ENCODE measurements at places on chromosomes 5 and 9.
A peak's percentile ranks its signal among the peaks of the same experiment; 100 is the strongest.

DNA sequence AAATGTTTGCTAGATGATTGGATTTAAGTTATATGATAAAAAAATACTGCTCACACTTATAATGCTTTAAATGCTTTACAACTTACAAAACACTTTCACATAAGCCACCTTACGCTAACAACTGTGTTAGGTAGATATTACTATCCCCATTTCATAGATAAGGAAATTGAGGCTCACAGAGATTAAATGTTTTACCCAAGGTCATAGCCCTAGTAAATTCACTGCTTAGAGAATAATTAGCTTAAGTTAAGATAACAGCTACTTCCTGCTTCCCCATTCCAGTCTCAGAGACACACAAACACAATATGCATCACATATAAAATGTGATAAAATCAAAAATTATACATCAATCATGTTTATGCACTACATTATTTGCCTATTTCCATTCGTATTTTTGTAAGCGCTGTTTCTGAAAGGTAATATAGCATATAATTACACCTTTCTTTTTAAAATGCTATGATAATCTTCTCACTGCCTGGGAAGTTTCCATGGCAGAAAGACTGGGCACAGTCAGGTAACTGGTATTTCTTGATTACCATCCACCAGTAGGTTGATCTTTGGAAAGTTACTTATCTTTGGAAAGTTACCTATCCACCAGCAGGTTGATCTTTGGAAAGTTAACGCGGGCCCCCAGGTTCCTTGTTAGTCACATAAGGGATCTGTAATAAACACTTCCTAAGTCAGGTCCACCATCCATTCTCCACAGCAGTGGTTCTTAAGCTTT lies 101.1 kb downstream of the NFIB start:
- no peak for DNase-seq

GRCh38 chr5:172380987-172381643 lies 73.2 kb downstream of the SH3PXD2B start:
- DNase-seq, result no peak

DNA sequence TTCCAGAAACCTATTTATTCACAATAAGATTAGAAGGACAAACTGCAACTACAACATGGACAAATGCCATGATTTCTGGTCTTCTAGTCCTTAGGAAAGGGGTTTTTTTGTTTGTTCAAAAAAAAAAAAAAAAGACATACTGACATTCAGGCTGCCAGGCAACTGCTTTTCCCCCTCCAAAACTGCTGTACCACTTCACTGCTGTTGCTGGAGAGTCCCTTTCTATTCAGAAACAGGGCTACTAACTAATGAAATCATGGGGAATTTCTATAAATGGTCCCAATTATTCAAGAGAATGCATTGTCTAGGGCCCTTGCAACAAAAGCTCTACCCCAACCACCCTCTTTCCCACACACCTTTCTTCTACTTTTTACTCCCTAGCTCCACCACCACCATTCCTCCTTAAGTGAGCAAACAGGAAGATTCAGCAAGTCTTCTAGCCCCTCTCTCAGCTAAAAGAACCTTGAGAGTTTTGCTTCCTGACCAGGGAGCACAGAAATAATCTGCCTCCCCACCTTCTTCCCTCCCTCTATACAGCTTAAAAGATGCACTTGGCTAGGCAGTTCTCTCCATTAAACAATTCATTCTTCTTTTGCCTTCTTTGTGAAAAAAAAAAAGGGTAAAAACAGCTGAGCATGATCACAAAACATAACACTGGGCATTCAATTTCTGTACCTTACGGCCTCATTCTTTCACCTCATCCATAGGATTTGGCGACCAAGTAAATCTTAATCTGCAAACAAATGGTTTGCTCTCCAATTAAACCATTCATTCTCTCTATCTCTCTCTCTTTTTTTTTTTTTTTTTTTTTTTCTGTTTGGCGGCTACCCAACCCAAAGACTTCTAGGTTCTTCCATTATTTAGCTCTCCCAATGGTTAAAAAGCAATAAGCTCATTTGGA lies 13.8 kb downstream of the ZNF608 start:
- DNase-seq, result no peak

GRCh38 chr5:152593388-152593787 lies 188.3 kb upstream of the NMUR2 start:
- DNase-seq, result no peak

GRCh38 chr9:80485420-80486250 lies 913.9 kb downstream of the TLE4 start:
- no peak for DNase-seq

- no peak for DNase-seq
Observed at GRCh38 chr9:75811692-75812091, 78.8 kb upstream of the PCSK5 start.

DNA sequence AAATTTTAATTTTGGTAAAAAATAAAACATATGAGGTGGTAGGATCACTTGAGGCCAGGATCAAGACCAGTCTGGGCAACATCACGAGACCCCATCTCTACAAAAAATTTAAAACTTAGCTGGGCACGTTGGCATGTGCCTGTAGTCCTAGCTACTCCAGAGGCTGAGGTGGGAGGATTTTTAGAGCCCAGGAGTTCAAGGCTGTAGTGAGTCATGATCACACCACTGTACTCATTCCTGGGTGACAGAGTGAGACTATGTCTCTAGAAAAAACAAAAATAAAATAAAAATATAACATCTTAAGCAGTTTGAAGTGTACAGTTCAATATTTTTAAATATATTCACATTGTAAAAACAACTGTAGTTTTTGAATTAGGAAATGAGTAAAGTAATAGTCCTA lies 108.3 kb downstream of the SMIM15 start:
- DNase-seq, result no peak

DNA sequence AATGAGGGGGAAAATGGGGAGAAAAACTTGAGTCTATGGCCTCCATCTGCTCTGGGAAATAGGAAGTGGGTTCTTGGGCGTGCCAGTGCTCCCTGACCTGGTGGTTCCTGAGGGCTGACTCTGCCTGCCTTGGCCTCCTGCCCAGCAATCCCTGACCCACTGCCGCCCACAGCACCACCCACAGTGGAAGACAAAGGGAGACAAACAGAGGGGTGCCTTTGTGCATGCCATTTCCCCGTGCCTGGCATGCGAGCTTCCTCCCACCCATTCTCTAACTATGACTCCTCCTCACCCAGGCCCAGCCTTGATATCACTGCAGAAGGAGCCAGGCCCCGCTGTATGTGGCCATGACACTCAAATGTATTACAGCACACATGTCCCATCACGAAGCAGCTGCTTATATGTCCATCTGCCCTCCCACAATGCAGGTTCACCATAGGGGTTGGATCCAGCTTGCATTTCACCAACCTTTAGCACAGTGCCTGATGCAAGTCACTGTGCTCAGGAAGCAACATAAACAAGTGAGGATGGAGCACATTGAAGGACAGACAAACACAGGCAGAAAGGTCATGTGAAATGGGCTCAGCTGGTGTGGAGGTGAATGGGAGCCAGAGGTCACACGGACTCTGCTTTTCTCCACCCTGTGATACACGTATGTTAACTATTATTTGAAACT lies 84.4 kb downstream of the ADRB2 start:
- DNase-seq, result no peak

DNA sequence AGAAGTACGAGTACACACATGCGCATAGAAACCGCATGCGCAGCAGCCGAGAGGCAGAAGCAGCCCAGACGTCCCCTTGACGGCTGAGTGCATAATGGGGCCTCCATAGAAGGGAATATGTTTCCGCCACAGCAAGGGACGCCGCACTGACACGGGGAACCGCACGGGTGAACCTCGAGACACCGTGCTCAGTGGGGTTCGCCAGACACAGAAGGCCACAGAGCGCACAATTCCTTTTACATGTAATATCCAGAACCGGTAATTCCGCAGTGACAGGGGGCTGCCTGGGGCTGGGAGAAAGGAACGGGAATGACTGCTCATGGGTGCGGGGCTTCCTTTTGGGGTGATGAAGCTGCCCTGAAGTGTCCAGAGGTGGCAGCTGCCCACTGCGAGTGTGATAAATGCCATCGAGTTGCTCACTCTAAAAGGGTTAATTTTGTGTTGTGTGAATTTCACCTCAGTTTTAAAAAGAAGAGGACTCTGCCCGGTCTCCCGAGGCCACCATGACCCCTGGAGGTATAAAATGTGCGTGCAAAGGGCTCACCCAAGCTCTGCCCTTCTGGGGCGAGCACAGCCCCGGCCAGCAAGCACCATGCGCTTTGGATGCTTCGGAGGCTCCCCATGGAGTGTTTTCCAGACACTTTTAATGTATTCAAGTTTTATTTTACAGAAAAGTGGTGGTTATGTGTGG lies 29.7 kb downstream of the MRPL36 start:
- no peak for DNase-seq

DNA sequence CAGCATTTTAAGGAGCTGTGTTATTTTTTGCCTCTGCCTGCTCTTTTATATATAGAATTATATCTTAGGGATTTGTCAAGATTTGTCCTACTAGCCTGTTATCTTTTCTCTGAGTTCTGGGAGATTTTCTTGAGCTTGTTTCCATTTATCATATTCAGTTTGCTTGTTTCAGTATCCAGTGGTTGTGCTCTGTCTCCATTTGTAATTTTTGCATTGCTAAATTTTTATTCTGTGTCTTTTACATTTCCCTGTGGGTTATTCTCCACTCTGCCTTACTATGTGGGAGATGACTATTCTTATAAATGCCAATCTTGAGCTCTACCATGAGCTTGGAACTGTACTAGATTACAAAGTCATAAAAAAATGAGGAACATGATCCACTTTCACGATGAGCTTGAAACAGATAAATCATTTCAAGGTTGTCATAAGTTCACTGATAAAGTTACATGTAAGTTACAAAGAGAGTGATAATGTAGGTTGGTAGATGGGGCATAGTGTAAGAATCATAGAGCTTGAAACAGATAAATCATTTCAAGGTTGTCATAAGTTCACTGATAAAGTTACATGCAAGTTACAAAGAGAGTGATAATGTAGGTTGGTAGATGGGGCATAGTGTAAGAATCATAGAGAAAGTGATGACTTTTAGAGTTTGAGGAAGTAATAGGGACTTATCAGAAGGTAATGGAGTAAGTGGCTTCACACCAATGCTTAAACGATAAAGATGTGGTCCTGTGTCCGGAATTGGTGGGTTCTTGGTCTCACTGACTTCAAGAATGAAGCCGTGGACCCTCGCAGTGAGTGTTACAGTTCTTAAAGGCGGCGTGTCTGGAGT lies 287.3 kb downstream of the ADGRV1 start:
- DNase-seq, result no peak

- no peak for DNase-seq
Observed at GRCh38 chr9:75914883-75915452, 24.5 kb downstream of the PCSK5 start.

GRCh38 chr5:43294226-43294625 lies 19.0 kb downstream of the HMGCS1 start:
- no peak for DNase-seq

GRCh38 chr9:135791431-135792267 lies 89.7 kb downstream of the KCNT1 start:
- no peak for DNase-seq

- DNase-seq, result no peak
Observed at GRCh38 chr9:35114840-35115628, 628 bp downstream of the ATOSB start.

- no peak for DNase-seq
Observed at GRCh38 chr5:124210111-124210910, 536.1 kb downstream of the ZNF608 start.

DNA sequence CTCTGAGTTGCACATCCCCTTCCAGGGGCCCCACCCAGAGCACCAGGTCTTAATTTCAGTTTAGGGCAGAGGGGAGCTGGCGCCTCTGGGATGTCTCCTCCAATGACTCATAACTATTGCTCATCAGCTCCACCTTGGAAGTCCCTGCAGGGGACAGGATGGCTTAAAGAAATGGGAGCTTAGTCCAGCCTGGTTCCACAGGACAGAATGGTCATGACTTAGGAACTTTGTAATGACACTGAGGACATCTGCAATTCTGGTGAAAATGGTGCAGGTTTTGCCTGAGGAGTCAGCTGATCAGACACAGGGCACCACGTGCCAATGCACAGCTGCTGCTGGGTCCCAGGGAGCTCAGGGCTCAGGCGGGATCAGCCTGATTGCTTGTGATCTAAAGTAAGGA lies 16.4 kb upstream of the PPP1R26 start:
- DNase-seq, result no peak

GRCh38 chr5:156438076-156438475 lies 111.1 kb downstream of the SGCD start:
- no peak for DNase-seq

DNA sequence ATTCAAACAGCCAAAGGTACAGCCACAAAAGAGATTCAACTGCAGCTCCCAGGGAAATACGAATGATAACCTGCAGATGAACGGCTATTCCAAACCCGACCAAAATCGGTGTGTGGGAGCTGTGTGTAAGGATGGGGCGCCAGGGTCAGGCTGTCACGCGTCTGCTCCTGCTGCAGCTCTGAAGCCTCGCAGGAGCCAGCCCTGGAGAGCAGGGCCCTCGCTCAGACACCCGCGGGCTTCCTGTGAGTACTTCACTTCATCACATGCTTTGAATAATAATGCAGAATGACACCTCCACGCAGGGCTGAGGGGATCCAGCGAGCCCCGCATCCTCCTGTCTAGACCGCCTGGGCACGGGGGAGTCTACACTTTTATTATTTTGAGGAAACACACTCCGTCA lies 307.5 kb upstream of the IRX2 start:
- no peak for DNase-seq

DNA sequence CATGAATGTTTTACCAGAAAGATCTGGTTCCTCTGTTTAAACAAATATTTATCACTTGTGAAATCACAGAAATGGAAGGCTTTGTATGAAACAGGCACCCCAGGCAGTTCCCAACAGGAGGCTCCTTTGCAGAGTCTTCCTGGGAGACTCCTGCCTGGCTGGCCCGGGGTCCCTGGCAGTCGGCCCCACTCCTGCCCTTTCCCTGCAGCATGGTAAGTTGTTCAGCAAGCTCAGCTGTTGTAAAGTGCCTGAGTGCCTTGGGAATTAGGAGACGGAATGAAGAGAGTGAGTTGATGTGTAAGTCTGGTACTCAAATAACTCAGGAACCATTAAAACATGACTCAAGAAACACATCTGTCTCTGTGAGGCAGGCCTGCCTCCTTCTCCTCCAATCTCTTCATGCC lies 17.5 kb upstream of the LHFPL2 start:
- no peak for DNase-seq

GRCh38 chr9:120868676-120869359 lies 8.2 kb downstream of the PHF19 start:
- DNase-seq, result peak; percentile 80

GRCh38 chr5:141734501-141735229 lies 52.6 kb upstream of the ARAP3 start:
- DNase-seq, result no peak

GRCh38 chr5:39264528-39264927 lies 45.2 kb upstream of the FYB1 start:
- DNase-seq, result no peak

- no peak for DNase-seq
Observed at GRCh38 chr9:7984203-7984602, 184.6 kb upstream of the DMAC1 start.

GRCh38 chr9:73911804-73912203 lies 585.3 kb upstream of the RORB start:
- DNase-seq, result no peak

GRCh38 chr5:74130155-74130897 lies 504.3 kb downstream of the ARHGEF28 start:
- no peak for DNase-seq

- no peak for DNase-seq
Observed at GRCh38 chr9:3517377-3518048, 8.3 kb downstream of the RFX3 start.
